ENCODE measurements at places on chromosomes 7 and 10. TPM values are rescaled to one million over a fixed set of nuclear protein-coding genes. Genes with fewer than 3 reads are reported as not detected.

GRCh38 chr7:45700556-45700955 lies 126.4 kb downstream of the ADCY1 start:
- no peak for DNase-seq

DNA sequence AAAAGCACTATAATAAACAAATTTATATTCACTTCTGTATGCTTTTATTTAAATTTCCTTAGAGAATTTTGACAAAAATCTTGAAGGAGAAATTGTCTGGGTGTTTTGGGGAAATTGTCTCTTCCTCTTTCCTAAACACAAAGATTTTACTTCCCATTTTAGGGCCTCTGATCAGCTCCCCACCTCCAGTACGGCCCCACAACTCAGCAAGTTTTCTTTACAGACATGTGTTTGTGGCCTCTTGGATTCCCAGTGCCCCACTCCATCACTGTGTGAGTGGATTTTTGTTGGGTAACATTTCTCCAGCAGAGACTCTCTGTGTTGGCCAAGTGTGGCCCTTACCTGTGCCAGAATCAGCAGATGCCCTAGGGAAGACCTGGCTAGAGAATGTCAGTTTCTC lies 182.8 kb upstream of the CDC14C start:
- no peak for DNase-seq

DNA sequence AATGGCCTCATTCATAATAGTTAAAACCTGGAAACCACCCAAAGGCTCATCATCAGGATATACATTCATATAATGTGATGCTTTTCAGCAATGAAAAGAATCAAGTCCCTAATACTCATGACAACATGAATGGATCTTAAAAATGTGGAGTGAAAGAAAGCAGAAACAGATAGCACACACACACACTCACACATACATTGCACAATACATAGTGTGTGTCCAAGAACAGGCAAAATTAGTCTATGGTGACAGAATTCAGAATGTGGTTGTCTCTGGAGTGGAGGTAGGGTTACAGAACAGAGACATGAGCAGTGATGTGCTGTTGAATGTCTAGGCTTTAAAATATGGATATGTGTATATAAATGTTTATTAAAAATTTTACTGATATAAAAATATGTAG lies 419.9 kb upstream of the PCDH15 start:
- DNase-seq = no peak

DNA sequence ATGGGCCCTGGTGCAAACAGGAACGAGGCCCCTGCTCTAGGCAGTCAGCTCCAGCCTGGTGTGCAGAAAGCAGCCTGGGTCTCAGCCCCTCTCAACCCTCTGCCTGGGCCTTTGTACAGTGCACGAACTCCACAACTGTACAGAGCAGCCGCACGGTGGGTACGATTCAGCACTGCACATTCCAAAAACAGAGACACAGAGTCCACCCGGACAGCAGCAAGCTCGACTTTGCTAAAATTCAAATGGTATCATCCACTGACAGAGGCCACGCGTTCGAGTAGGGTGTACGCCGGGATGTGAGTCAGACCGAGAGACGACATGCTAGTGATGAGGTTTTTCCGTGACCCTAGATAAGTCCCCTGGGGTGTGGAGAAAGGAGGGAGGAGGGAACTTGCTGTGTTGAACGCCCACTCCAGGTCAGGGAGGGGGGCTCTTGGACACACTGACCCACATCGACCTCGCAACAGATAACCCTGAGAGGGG lies 65.6 kb upstream of the PDGFA start:
- DNase-seq = peak; percentile 72

DNA sequence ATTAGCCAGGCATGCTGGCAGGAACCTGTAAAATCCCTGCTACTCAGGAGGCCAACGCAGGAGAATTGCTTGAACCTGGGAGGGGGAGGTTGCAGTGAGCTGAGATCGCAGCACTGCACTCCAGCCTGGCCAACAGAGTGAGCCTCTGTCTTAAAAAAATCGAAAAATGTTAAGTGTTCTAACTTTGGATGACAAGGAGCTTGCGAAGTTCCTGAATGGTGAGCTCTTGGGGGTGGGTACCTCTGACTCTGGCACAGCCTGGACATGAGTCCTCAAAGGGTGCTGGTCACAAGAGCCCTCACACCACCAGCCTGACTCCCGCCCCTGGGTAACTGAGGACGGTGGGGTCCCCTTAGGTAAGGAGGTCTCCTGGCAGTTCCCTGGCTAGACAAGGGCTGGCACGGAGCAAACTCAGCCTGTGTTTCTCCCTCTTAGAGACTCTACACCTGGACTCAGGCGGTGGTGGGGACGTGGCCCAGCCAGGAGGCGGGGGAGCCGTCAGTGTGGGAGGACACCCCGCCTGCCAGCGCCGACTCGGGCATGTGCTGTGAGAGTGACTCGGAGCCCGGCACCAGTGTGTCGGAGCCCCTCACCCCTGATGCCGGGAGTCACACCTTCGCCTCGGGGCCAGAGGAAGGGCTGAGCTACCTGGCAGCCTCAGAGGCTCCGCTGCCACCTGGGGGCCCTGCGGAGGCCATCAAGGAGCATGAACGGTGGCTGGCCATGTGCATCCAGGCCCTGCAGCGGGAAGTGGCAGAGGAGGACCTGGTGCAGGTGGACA lies 24.1 kb downstream of the AMZ1 start:
- no peak for DNase-seq

DNA sequence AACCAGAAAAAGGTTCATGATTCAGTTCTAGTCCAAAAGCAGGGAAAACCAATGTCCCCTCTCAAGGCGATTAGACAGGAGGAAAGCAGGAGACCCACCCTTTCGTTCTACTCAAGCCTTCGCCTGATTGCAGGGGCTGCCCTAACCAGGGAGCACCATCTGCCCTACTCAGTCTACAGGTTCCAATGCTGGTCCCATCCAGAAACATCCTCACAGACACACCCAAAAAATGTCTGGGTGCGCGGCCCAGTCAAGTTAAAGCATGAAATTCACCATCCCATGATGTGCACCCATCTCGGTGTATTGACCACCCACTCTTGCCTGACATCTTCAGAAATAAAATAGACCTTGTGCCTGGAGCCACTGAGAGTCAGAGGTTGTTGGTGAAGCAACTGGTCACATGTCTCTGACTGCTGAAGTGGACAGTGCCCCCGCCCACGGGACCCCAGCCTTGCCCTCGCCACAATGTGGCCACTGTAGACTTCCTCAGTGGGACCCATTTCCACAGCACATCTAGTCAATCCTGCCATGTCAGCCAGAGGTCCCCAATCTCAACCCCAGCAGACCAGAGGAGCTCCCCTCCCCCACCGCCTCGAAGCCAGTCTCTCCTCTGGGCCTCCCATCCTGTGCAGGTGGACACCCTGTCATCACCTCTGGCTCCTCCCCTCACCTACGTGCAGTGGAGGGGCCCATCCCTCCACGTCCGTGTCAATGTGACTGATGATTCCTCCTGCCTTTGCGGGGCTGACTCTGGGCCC lies 116.3 kb upstream of the PPP2R2D start:
- DNase-seq = no peak

GRCh38 chr10:51706225-51706624 lies 6.8 kb upstream of the CSTF2T start:
- no peak for DNase-seq

- no peak for DNase-seq
These were observed 218.4 kb downstream of the GLRX3 start for GRCh38 chr10:130354573-130354954.

AASS gene
- total RNA-seq = 1.7 TPM

DNA sequence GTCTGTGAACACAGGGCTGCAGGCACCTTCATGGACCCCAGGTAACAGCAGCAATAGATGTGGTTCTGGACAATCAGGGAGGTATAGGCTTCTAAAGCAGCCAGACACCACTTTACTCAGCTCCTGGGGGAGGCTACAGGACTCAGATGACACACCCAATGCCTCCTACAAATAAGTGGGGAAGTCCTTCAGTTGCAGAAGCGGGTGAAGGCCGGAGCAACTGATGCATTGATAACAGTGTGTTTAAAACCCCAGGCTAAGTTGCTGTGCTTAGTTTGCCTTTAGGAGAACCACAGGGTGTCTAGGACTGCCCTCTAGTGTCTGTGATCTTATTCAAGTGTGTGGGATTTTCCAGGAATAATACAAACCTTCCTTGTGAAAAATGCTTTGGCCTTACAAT lies 5.9 kb upstream of the ITGA8 start:
- DNase-seq = no peak

PDLIM1 gene
- total RNA-seq = 4.2 TPM

DNA sequence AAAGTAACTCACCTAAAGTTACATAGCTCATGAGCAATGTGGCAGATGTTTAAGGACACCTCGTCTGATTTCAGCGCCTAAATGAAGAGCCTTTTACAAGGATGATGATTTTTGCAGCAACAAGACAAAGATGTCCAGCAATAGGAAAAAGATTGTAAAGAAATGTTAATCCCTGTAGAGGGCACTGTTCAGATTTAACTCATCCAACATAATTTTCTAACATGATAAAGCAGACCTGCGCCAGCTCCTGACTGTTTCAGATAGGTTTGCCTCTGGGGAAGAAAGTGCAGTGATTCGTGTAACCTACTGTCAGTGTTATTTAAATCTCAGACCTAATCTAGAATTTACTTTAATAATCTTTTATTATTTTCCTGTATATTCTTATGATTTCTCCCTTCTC lies 595.2 kb downstream of the AUTS2 start:
- no peak for DNase-seq
